ENCODE measurements at places on chromosomes 2 and 18.
A peak's percentile ranks its signal among the peaks of the same experiment; 100 is the strongest.

DNA sequence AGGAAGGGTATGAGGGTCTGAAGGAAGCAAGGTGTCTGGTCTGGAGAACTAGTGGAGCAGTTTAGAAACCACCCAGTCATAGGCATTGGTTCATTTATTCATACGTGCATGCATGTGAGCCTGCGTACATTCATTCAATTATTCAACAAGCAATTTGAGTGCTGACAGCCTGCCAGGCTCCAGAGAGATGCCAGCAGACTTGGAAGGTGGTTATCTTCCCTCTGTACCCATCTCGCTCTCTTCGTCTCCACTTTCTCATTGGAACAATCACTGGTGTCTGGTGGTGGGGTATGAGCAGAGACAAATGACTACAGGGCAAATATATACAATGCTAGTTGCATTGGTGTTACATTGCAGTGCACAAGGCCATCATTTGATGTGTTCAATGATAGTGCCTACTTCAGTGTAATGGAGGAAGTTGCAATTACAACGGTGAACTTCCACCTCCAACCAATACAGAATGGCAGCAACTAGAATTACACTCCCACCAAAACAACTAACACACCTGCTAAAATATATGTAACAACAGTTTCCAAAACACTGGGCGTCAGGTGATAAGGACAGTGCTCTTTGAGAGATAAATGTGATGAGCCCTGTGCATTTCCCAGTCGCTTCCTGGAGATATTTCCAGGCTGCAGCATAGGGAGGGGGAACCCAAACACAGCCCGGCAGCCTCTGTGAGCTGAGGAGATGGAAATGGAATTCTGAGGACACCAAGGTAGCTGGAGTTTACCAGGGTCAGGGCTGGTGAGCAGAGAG, 32.6 kb upstream of the CNGA3 start:
- DNase-seq: no peak

DNA sequence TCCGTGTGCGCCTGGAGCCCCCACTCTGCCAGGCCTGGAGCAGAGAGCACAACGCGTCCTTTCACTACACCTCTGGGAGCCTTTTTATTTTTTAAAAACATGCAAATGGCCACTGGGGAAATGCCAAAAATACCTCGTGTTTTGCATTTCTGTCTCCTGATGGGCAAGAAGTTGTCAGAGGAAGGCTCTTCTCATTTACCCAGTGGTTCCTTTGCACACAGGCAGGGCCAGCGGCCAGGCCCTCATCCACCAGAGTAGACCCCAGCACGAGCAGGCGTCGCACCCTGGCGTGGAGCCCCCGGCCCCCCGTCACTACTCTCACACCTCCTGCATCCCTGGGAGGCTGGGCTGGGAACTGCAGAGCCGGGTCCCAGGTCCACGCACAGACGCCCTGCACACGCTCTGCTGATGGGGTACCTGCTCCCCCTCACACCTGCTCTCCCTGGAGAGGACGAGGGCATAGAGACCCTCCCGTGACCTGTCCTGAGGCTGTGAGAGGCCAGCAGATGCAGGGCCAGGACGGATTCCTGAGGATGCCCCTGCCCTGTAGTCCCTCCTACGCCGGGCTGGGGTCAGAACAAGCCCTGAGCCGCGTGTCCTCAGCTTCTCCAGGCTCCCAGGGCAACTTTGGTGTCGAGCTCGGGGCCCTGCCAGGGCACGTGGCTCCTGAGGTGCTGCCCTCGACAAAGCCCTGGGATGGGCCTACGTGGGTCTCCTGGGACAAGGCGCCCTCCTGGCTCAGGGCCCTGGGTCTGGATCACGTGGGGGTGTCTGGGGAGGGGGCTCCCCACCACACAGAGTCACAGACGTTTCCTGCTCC, 65.0 kb downstream of the NFATC1 start:
- DNase-seq: no peak

- no peak for DNase-seq
These were observed 192.8 kb downstream of the PTGR3 start for GRCh38 chr18:75016025-75016717.

DNA sequence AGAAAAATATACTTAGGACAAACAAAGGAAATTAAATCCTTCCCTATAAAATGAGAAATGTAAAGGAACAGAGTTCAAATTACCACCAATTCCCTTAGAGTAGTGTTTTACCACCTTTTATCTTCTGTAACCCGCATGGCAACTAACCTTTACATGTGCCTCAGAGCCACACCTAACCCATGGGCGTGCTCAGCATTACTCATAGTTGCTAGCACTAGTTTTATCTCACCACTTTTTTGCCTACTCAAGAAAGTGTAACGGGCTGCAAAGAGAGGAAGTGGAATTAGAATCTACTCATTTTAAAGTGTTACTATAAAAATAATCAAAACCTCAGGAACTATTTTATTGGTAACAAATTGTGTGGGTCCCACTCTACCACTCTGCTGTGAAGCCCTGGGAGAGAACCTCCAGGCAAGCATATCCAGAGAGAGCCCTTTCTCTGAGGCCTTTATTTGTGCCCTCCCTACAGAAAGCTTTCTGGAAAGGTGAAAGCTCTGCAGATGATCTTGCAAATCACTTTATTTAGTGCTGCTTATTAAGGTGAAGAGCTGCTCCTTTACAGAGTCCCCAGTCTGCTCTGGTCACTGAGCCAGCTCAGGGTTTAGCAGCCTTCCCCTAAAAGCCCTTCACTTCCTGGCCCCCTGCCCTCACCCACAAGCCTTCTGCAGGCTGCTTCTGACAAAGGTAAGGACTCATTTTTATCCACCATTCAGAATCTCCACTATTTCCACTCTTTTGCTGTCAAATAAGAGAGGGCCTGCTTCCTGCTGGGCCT, 98.8 kb downstream of the TRABD2A start:
- no peak for DNase-seq

DNA sequence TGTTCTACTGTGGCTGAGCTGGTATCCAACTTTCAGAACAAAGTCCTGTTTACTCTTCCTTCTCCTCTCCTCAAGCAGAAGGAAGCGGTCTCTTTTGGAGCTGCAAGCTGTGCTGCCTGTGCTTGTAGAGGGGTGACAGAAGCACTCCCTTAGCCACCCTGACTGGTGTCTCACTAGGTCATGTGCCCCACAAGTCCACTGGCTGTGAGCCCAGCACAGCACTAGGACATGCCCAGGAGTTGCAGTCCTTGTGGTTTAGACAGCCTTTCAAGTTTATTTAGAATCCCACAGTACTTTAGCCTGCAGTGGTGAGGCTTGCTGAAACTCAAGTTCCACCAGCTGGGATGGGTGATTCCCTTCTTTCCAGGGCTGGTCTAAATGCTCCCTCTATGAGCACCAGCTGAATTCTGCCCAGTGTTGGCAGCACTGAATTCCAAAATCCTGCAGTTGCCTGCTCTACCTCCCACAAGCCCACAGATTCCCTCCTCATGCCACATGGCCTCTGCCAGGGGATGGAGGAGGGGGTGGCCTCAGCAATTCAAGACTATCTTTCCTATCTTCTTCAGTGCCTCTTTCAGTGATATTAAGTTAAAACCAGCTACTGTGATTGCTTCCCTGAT, 61.2 kb downstream of the CCDC85A start:
- DNase-seq: no peak

- DNase-seq: no peak
These were observed 54.2 kb downstream of the MDH1 start for GRCh38 chr2:63642946-63643345.

- DNase-seq: no peak
These were observed 17.2 kb downstream of the EIF4E2 start for GRCh38 chr2:232567721-232568120.

- no peak for DNase-seq
These were observed 78.0 kb upstream of the MGAT5 start for GRCh38 chr2:134175834-134176233.

GRCh38 chr2:149090706-149091105, 52.2 kb downstream of the LYPD6B start:
- no peak for DNase-seq

DNA sequence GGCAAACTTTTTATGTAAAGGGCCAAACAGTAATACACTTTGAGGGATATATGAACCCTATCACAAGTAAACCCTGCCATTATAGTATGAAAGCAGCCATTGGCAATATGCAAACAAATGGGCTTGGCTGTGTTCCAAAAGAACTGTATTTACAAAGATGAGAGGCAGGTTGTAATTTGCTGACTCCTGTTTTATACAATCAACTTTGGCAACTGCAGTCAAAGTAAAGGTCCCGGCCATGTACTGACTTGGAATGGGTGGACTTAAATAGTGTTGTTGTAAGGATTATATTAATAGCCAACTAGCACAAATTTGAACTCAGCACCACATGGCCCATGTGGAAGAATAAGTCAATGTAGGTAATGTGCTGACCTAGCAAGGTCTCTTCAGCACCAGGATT, 223.4 kb downstream of the WDPCP start:
- peak; percentile 90 for DNase-seq

- DNase-seq: no peak
These were observed 607.5 kb upstream of the REG3G start for GRCh38 chr2:78418021-78418420.

DNA sequence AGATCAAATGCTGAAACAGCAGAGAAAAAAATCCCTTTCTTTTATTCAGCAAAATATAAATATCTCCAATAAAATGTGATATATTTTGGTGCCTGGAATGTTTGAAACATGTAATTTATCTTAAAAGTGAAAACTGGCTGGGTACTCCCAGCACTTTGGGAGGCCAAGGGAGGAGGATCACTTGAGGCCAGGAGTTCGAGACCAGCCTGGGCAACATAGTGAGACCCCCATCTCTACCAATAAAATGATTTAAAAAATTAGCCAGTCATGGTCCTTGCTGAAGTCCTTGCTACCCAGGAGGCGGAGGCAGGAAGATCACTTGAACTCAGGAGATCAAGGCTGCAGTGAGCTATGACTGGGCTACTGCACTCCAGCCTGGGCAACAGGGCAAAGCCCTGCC, 8.6 kb downstream of the SH3YL1 start:
- DNase-seq: no peak

DNA sequence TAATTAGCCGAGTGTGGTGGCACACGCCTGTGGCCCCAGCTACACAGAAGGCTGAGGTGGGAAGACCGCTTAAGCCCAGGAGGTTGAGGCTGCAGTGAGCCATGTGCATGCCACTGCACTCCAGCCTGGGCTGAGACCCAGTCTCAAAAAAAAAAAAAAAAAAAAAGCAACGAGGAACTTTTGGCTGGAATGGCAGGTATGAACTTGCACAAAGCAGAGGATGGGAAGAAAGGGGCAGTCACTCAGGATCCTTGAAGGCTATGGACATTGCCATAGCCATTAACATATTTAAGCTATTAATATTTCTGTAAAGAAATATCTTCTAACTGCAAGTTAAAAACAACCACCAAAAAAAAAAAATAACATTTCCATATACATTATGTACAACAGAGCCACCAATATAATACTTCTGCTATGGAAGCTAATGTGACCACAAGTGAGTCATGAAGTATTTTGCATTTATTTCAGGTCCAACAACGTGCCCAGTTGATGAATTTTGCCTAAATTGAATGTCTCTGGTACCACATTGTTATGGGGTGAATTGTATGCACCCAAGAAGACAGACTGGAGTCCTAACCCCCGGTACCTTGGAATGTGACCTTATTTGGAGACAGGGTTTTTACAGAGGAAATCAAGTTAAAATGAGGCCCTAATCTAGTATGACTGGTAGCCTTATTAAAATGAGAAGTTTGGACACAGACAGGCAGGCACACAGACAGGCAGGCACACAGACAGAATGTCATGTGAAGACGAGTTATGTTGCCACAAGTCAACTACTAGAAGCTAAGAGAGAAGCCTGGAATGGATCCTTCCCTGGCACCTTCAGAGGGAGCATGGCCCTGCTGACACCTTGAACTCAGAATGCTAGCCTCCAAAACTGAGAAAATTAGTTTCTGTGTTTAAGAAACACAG, 102.8 kb downstream of the RBMS1 start:
- no peak for DNase-seq

GRCh38 chr2:238879043-238879442, 31.2 kb downstream of the TWIST2 start:
- no peak for DNase-seq

- no peak for DNase-seq
These were observed 264.7 kb downstream of the PAX3 start for GRCh38 chr2:222034058-222034457.

DNA sequence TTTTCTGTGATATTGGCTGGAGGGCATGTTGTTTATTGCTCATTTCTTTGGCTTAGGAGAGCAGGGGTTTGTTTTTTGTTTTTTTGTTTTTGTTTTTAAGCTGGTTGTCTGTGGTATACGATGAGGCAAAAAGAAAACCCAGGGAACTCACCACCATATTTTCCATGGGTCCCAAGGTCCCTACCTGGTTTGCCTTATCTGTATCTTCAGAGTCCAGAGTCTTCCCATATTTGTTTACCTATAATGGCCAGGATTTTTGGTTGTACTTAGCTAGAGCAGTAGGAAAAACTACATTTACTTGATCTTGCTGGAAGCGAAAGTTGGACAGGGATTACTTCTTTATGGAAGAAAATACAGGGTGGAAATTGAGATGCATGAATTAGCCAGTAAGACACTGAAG, 9.5 kb downstream of the LCLAT1 start:
- DNase-seq: no peak

GRCh38 chr2:237020090-237020489, 65.6 kb upstream of the COPS8 start:
- DNase-seq: no peak

- DNase-seq: no peak
These were observed 250.9 kb downstream of the PTH2R start for GRCh38 chr2:208657468-208657867.

DNA sequence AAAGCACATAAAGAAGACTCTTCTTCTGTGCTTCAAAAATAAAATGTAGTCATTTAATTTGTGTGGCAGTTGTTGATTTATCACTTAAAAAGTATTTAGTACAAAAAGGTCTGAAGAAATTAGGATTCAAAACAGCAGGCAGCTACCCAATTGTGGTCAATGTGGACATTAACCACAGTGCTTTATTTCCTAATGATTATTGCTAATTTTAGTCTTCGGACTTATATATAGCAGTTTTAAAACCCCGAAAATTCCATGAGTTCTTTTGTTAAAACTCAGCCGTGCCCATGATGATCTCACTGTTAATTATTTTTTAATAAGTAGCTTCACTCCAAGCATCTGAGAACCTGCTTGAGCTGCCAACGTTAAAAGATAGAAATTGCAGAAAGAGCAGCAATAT, 594.3 kb downstream of the STK39 start:
- DNase-seq: no peak

GRCh38 chr2:20430035-20430434, 16.8 kb upstream of the RHOB start:
- no peak for DNase-seq

DNA sequence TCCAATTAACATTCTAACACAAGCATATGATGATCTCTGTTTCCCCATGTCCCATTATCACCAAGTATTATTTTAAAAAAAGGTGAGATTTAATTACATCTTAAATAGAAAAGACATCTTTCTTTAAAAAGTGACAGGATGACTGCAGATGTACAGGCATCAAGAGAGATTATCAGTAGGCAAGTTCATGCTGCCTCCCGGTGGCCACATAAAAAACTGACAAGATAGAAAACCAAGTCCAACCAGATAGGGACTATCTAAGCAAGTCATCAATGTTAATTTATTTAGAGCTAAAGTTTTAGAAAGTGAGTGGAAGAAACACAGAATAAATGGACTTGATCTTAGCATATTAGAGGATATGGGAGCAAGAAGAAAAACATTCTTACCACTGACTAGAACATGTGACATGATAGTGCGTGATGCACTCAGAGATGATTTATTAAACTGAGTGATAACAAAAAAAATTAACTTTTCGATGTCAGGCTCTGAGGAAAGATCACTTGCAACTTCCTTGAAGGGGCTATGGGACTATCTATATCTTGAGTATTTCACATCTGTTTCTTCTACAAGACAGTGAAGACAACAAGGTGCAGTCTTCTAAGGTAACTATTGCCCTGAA, 5.4 kb upstream of the TDRD15 start:
- peak; percentile 5 for DNase-seq

- DNase-seq: no peak
These were observed 293.9 kb downstream of the KIAA1328 start for GRCh38 chr18:37122877-37123276.

Measured in NCI-H146 (cell line).